CD4-positive, alpha-beta T cell treated with Interleukin-2 at 100 ng/mL for 4 hours (primary cell): ENCODE measurements at places on chromosomes 2 and 18.
A peak's percentile ranks its signal among the peaks of the same experiment; 100 is the strongest.

DNA sequence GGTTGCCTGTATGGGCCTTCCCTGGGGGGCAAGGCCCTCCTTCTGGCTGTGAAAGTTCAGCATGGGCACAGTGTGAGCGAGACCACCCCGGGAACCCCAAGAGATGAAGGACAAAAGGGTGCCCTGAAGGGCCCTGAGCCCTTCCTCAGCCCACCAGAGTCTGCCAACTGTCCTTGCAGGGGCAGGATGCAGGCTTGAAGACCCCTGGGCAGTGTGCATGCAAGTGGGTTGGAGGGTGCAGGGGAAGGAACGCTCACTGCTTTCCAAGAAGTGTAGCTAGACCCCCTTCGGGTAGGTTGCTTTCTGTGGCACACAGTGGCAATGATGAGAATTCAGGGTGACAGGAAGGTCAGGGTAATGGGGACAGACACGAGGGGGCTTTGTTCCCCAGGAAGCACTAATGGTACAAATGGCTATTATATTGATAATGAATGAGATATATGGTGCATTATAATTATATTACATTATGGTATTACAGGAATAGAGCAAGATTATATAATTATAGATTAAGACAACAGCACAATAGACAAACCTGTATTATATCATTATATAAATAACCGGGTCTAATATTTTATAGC, 228.7 kb downstream of the ATAD2B start:
- DNase-seq = no peak

GRCh38 chr2:112843288-112843687, 6.7 kb upstream of the IL1B start:
- DNase-seq = no peak

DNA sequence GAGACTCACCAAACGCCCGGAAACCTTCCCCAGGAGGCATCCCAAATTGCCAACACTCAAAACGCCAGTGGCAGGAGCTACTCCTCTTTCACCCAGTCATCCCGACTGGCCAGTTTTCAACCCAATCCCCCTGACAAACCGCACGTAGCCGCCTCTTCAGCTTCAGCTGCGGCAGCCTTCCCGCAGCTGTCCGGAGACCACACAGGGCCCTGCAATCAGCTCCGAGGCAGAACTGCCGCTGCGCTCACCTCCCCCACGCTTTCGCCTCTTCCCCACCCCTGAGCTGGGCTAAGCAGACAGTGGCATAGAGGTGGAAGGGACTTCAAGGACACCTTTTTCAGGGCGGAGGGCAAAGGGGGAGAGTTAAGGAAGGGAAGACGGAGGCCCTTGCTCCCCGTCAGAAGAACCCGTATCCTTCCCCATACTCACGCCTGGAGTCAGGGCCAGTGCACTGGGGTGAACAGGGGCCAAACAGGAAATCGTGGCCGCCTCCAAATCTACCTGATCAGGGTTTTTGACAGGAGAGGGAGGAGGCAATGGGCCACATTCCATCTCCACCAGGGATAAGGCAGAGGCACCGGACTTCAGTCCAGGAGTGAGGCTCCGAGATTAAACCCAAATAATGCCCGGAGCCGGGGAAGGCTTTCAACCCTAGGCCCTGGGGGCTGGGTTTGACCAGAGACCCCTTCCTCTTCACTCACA, 16.9 kb downstream of the CYP26B1 start:
- DNase-seq = no peak

GRCh38 chr2:54589340-54590215, 133.5 kb downstream of the SPTBN1 start:
- peak; percentile 67 for DNase-seq

- no peak for DNase-seq
Measured at GRCh38 chr2:113039158-113039557, 13.5 kb downstream of the IL36B start.

- DNase-seq = no peak
Measured at GRCh38 chr2:60357996-60358395, 195.5 kb downstream of the BCL11A start.

DNA sequence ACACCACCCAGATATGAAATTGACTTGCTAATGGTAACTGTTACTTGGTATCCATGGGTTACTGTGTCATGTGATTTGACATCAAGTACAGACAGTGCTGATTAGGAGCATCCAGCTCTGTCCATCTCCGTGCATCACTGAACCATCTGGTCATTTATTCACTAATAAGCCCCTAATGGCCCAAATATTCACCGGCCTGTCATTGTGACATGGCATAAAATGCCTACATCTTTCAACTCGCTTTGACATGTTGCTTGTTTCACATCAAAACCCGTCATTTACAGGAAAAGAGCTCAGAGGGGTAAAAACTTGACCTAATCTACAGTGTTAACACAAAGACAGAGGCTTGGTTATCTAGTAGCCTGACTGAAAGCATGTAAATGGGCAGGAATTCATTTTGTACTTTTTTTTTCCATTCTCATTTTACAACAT, 308.9 kb upstream of the ATP5MC3 start:
- DNase-seq = no peak

DNA sequence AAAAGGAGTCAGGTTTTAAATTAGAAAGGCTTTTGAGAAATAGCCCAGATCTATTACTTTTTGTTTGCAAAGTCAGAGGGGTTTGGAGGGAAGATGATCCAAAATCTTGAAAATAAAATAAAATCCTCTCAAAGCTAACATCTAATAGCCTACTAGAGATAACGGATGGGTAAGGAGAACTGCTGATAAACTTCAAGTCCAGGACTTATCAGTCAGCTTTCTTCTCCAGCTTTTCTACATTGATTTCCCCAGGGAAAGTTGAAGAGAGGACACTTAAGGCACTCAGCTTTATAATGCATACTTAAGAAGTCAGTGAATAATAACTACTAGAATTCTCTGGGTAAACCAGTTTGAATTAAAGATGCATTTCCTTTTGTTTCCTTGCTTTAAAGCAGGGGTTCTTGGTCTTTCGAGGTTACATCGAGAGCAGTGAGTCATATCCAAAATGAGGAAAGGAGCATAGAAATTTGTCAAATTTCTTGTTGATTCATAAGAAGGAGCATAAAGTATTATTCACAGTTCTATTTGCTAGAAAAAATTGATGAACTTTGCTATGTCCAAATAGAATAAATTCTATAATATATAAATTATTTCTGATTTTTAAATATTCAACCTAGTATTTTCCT, 43.2 kb upstream of the ITPRID2 start:
- no peak for DNase-seq

DNA sequence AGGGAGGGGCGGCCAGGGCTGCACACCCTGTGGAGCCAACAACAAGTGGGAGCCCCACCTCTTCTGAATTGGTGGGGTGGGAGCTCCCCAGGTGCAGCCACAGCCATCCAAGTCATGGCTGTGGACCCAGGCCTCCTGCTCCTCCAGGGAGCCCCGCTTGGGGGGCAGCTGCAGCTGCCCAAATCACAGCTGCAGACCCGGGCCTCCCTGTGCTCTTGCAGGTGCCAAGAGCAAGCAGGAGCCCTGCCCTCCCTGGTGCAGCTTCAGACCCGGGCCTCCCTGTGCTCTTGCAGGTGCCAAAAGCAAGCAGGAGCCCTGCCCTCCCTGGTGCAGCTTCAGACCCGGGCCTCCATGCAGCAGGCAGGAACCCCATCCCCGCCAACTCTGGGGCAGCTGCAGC, 46.5 kb upstream of the COX7A2L start:
- DNase-seq = no peak

DNA sequence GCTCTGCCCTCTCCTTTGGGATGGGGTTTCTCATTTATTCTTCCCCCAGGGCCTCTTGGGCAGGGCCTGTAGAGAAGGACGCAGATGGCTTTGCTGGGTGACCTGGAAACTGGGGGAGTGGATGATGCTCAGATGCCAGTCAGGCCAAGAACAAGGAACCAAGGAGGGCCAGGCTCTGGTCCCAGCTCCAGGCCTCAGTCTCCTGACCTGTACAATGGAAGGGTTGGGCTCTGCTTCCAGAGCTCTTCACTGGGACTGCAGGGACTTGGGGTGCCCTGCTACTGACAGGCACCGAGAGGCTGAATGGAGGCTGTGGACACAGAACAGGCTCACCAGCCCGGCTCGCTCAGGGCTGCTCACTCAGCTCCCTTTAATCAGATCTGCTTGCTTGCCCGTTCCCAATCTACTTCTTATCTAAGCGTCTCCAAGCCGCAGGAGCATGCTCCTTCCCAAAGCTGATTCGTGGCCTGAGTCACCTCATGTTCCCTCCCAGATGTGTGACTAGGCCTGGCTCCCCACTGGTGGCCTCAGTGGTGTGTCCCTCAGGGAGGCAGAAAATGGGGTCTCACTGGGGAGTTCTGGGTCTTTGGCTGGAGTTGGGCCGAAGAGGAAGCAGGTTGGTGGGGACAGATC, 82.6 kb upstream of the ODC1 start:
- DNase-seq = no peak

- DNase-seq = peak; percentile 25
Measured at GRCh38 chr2:26299471-26300101, 46.4 kb upstream of the SELENOI start.

DNA sequence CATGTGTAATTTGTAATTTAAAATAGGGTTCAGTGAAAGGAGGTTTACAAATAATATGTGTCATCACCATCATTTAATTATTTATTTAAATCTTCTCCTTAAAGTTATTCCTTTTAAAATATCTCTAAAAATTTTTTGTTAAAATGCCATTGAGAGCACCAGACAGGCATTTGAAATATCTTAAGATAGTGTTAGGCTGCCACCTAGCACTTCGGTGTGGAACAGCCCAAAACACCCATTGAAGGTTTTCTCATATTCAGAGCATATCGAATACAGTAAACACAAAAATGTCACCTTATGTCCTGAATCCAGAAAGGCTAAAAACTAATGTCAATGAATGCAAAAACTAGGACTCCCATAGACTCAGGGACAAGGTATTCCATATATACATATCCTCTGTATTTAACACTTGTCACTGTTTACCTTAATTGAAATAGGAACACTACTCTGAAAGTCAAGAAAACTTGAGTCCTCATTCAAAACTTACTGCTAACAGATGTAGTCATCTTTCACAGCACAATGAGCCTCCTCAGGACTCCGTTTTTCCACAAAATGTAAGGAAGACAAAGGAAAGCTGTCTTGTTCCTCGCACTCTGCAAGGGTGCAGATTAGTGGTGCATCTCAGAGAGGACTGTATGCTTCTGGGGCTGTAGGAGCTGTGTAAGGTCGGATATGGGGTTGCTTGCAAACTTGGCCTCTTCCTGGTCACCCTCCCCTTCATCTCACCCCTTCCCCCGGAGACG, 329.5 kb downstream of the PAX3 start:
- peak; percentile 2 for DNase-seq

DNA sequence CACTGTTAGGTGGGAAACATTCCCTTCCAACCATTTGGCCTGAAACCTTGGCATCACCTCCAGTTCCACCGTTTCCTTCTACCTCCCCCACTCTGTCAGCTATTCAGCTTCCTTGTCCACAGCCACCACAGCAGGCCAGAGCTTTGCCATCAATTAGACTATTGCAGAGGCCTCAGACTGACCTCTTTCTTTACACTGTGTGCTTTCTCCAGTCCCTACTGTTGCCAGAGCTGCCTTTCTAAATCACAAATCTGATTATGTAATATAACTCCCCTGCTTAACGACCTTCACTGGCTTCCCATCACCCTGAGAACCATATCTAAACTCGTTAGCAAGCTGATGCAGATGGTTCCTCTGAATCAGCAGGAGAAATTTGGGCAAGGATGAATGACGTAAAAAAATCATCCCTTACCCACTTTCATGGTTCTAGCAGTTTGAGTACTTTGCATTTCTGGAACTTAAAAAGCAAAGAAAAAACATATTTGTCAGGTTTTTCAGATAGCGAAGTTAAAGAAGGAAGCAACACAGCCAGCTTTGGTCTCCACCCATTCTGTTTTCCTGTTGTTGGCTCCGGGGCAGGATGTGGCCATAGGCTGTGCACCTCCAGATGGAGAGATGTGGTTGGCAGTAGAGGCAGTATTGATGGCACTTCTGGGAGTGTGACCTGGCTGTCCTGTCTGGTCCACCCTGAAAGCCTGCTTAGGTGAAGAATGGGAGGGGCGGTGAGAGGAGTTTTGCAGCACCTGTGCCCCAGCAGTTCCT, 422.1 kb downstream of the PARD3B start:
- DNase-seq = peak; percentile 72

- no peak for DNase-seq
Measured at GRCh38 chr2:225598426-225598825, 198.9 kb downstream of the NYAP2 start.
